ENCODE measurements at places on chromosomes 6 and 20.

DNA sequence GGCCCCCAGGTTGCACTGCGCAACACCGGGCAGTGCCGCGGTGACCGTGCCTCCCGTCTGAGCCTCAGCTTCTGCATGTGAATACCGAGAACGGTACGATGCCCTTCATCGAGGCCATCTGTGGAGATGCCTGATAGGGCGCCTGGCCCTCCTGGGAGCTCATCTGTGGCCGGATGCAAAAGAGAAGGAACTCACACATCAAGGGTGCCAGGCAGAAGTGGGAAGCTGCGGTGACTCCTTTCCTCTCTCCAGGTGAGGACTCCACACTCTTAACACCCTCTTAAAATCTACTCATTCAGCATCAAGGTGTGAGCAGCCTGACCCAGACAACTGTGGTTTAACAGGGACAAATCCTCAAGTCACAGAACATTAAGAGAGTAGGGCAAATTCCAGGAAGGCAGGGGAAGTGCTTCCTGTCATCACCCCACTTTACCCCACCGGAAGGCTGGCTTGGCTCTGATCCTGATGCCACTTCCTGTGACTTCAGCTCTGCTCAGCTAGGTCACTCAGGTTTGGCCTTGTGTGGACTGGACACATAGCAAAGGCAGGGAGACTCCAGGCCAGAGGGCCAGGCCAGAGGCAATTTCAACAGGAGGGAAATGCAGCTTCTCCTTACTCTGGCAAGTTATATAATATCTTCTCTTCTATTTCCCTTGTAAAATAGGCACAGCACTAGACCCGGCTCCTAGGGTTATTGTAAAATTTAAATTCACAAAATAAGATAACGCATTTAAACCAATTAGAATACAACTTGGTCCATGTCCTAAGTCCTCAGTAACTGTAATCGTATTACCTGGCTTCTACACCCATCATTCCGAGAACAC is 69.4 kb downstream of the CPNE5 start:
- peak; percentile 54 for DNase-seq

GRCh38 chr6:21263531-21264287 is 329.8 kb upstream of the SOX4 start:
- DNase-seq, result no peak

- DNase-seq, result no peak
Observed at GRCh38 chr20:62463651-62464424, 12.0 kb downstream of the GATA5 start.

DNA sequence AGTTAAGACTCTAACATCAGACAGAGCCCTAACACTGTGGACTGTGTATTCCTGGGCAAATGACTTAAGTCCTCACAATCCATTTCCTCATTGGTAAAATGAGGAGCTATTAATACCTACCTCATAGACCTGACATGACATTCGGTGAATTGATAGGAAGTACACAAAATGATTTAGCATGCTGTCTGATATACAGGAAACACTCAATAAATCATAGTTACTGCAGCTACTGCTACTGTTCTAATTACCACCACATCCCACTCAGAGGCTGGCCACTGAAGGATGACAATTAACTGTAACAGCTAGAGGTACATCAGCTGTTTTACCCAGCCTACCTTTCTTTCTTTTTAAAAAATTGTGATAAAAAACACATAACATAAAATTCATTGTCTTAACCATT is 87.7 kb downstream of the PLCG1 start:
- DNase-seq, result no peak

GRCh38 chr6:33783781-33784520 is 5.0 kb downstream of the LEMD2 start:
- DNase-seq, result no peak

- DNase-seq, result no peak
Observed at GRCh38 chr6:26045928-26046368, 41.3 kb upstream of the HFE start.

GRCh38 chr6:110617057-110617456 is 140.6 kb upstream of the SLC22A16 start:
- DNase-seq, result no peak

DNA sequence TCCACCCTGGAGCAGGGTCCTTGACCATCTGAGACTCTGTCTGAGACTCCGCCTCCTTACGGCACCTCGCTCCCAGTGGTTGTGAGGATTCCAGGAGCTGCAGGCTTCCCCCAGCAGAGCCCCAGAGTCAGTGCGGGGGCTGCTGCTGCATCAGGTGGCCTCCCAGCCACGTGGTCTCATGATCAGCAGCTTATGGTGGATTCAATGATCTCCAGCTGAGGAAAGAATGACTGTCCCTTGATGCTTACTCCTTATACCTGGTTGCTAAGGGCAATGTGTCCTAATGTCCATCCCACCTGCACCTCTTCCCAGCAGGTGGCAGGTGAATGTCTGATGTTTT is 40.0 kb downstream of the SLC22A1 start:
- DNase-seq, result no peak

GRCh38 chr6:45084257-45084656 is 243.9 kb upstream of the RUNX2 start:
- no peak for DNase-seq

GRCh38 chr6:134080171-134080795 is 27.9 kb upstream of the SLC2A12 start:
- no peak for DNase-seq

GRCh38 chr20:1595333-1595732 is 24.5 kb downstream of the SIRPB1 start:
- no peak for DNase-seq

- DNase-seq, result no peak
Observed at GRCh38 chr6:105326833-105327770, 75.8 kb downstream of the PREP start.

DNA sequence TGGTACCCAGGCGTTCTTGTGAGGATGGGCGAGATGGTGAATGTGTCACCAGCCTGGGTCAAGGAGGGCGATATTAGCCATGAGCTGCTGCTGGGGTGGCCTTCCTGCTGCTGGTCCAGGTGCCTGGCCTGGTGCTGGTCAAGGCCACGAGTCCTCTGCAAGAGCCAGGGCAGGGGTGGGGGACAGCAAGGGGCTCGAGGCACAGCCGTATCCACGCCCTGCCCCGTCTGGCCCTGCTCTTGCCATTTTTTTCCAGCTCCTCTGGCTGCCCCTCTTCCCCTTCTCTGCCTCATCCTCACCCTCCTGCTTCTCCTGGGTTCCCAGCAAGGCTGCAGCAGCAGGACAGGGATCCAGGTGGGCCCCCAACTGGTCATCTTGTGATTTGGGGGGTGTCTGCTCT is 51.2 kb downstream of the CDH4 start:
- no peak for DNase-seq

- DNase-seq, result no peak
Observed at GRCh38 chr20:37896932-37897548, 5.9 kb upstream of the VSTM2L start.

GRCh38 chr6:2911171-2911570 is 8.1 kb upstream of the SERPINB9 start:
- DNase-seq, result no peak

- DNase-seq, result no peak
Observed at GRCh38 chr20:48105526-48105925, 320.2 kb upstream of the SULF2 start.

DNA sequence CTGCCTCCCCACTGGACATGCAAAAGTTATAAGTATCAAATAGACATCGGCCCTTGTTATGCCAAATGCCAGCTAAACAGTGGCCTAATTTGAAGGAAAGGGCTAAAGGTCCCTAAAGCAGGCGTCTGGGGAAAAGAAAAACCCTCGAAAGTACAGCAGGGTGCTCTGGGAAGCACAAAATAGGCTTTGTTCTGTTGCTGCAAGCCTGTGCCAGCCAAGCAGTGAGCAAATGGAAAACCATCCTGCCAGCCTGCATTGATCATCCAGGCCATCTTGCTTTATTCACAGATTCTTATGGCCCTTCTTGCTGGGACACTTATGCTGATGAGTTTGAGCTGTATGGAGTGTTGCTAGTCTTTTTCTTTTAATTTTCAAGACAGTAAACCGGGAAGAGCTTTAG is 62.2 kb upstream of the PLEKHG1 start:
- DNase-seq, result no peak

DNA sequence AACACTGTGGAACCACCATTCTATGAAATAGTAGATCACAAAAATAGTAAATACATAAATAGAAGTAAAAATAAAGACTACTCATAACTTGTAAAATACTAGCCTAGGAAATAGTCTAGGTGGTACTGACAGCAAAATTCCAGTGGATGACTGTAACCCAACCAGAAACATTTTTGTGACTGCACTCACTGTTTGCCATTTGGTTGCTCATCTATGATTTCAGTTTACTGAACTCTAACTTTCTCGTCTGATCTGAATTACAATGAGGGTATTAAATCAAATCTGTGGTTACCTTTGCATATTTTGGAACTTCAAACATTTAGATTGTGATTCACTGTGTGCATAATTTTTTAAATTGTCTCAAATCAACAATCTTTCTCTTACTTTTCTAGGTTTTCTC is 151.1 kb downstream of the KHDC1L start:
- no peak for DNase-seq

DNA sequence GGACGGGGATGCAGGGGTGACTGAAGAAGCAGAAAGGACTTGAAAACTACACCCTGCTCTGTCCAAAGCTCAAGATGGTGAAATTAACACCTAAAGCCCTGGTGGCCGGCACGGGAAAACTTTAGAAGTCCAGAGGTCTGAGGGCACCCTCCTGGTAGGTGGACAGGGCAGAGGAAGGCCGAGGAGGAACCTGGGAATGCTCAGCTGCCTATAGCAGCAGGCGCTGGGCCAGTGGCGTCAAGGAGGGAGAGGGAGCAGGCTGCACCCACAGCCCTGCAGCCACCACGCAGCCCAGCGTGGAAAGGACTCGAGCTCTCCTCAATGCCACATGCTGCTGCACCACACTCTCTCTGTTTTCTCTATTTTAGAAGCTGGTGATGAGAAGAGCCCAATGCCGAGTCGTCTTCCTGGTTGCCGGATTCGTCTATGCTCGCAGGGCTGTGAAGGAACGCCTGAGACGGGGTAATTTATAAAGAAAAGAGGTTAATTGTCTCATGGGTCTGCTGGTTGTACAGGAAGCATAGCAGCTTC is 248.3 kb upstream of the AFDN start:
- DNase-seq, result no peak

GRCh38 chr6:165266191-165266590 is 43.2 kb downstream of the C6orf118 start:
- no peak for DNase-seq

DNA sequence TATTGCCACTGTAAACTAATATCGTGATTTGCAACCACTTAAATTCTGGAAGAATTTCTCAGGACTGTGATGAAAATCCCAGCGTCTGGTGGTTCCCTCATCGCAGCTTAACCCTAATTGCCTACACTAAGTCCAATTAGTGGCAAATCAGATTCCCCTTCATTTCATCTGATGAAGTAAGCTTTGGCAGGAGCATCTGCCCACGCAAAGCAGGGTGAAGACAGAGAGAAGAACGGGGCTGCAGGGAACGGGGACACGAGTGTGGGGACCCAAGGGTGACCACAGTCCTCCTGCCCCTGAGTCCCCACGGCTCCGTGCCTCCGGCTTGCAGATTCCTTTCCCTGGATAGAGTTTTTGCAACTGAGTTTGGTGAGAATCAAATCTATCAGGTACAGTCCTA is 159.5 kb downstream of the LY86 start:
- no peak for DNase-seq

DNA sequence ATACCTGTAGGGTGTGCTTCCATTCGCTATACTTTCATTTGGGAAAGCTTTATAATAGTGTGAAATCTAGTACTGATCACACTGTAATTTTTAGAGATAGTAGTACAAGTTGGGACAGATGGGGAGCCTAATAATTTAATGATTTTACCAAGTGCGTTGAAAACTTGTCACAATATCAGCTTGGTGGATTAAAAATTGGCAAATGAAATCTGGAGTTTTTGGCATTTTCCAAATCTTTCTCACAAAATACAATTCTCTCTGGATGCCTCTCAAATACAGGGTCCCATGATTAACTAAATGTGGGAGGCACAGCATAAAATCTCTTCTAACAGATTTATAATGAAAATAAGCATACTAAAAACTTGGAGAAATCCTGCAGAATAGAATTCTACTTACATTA is 96.4 kb downstream of the PLCB4 start:
- no peak for DNase-seq

DNA sequence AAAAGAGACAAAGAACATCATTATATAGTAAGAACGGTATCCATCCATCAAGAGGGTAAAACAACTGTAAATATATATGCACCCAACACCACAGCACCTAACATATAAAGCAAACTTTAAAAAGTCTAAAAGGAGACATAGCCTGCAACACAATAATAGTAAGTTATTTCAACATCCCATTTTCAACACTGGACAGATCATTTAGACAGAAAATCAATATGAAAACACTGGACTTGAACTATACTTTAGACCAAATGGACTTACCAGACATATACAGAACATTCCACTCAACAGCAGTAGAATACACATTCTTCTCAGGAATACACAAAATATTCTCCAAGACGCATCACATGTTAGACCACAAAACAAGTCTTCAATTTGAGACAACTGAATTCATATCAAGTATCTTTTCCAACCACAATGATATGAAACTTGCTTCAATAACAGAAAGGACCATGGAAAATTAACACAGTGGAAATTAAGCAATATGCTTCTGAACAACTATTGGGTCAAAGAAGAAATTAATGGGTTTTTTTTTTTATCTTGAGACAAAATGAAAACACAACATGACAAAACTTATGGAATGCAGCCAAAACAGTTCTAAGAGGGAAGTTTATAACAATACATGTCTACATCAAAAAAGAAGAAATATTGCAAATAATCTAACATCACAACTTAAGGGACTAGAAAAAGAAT is 23.9 kb upstream of the ASF1A start:
- DNase-seq, result no peak

- DNase-seq, result no peak
Observed at GRCh38 chr20:61369731-61370520, 117.9 kb downstream of the CDH4 start.

GRCh38 chr6:125095580-125096301 is 57.8 kb upstream of the TPD52L1 start:
- no peak for DNase-seq

GRCh38 chr6:24252280-24252679 is 105.6 kb downstream of the DCDC2 start:
- DNase-seq, result no peak
